Liver (tissue), 10 donors: ENCODE measurements at places on chromosomes 2 and 18.
A peak's percentile ranks its signal among the peaks of the same experiment; 100 is the strongest.

- no peak for DNase-seq
Measured at GRCh38 chr2:151239624-151240023, 22.0 kb downstream of the RBM43 start.

DNA sequence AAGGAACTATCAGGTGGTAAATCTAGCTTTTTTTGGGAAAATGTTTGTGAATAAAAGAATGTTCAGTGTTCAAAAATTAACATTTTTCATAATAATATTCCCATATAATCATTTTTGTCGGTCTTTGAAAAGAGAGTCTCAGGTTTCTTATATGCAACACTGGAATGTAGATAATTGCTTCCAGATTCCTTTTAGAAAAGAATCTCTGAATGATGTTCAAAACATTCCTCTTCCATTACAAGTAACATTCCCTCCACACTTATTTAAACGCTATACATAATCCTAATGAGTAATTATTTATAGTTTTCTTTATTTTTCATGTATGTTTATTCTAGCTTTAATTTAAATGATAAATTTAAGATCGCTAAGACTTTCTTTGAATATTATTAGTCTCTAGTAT, 7.0 kb downstream of the ZSWIM2 start:
- DNase-seq, result no peak

- peak; percentile 64 for DNase-seq
Measured at GRCh38 chr2:240250985-240251847, 110.8 kb upstream of the OTOS start.

GRCh38 chr2:116924509-116924908, 890.0 kb upstream of the DDX18 start:
- no peak for DNase-seq

GRCh38 chr2:121519153-121519552, 11.5 kb upstream of the RNU4ATAC start:
- DNase-seq, result no peak

GRCh38 chr2:224333726-224334482, 68.0 kb downstream of the FAM124B start:
- no peak for DNase-seq

GRCh38 chr2:39625193-39625926, 40.4 kb upstream of the TMEM178A start:
- no peak for DNase-seq

DNA sequence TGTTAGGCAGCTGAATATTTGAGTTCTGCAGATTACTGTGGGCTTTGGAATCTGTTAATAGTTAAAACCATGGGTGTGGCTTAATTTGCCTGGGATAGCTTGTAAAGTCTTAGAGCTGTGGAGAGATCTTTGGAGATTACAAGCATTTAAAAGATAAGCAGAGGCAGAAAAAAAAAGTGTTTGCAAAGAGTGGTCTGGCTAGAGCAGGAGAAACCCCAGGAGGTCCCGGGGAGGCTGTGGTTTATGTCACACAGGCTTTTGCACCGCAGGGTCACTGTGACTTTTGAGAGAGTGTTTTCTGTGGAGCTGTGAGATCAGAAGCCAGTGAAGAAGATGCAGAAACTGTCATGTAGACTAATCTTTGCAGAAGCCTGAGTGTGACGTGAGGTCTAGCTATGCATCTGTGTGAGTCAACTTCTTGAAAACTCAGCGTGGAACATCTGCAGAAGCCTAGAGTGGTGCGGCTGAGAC, 49.0 kb downstream of the SETBP1 start:
- no peak for DNase-seq

DNA sequence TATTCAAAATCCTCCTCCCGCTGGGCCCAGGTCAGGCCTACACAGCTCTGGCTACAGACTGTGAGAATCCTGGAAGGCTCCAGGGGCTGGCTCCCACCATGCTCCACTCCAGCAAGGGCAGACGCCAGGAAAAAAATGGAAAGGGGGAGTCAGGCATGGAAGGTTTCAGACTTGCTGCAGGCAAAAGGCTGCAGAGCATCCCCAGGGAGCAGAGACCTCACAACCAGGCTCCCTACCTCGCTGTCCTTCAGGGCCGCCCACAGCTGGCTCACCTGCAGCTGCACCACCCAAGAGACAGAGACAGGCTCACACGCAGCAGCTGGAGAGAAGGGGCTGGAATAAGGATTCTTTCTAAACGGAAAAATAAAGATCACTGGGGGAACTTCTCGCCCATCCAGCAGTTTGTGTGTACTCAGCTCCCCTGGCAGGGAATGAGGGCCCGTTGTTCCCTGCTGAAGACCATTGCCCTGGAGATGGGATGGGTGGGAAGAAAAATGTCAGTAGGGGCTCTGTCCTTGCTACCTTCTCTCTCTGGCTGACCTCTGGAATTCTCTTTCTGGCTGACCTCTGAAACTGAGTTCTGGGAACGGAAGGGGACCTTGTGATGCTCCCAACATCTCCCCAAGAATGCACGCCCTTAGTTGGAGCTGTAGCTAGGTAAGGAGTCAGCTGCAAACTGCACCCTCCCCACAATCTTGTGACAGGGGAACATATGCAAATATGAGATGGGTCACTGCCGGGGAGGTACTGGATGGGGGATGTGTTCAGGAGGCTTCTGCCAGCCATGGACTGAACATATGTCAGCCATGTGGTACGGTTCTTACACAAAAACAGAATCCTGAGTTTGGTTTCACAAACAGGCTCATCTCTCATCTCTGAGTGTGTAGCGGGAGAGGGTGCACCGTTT, 34.5 kb downstream of the BCL2 start:
- DNase-seq, result no peak

DNA sequence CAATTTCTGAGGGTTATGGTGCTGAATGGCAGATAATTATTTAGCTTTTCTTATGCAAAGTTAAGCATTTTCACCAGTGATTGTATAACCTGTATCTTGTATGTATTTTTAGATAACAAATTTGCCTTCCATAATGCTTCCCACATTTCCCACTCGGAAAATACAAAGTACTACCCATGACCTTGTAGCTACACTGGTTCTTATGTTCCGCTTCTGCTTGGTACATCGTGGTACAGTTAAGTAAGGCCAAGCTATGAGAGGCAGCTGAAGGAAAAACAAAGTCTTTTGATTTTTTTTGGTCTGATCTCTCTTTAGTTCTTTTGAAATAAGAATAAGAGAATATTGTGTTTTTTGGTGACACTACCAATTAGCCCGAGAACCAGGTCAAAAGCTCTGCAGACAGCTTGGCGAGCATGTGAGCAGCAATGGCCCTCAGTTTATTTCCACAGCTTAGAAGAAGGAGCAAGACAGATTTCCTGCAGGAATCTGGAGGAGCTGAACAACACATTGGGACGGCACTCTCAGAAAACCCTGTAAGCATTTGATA, 26.8 kb downstream of the SH3YL1 start:
- DNase-seq, result no peak

- no peak for DNase-seq
Measured at GRCh38 chr2:211833582-211834279, 704.9 kb downstream of the ERBB4 start.

DNA sequence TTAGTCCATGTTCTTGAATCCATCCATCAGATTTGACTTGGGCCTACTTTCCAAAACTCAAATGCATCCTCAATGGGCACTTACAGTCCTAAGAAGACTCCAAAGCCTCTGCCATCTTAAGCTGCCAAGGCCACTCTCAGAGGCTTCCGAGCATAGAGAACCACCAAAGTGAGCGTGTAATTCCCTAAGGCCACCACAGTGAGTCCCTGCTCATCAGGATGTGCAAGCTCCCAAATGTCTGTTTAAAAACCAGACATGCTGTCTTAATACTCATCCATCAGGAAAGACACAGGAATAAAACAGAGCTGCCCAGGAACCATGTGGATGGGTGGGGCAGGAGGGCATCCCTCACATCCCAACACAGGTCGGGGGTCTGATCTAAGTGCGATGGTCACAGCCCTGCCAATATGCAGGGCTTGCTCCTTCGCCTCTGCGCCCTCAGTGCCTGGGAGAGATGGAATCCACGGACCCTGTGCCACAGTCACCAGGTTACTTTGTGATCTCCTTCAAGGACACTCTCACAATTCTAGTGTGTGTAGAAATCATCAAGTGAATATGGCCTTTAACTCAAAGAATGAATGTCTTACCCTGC, 80.4 kb downstream of the POLR1A start:
- no peak for DNase-seq

GRCh38 chr2:36433311-36434217, 78.0 kb downstream of the CRIM1 start:
- no peak for DNase-seq

DNA sequence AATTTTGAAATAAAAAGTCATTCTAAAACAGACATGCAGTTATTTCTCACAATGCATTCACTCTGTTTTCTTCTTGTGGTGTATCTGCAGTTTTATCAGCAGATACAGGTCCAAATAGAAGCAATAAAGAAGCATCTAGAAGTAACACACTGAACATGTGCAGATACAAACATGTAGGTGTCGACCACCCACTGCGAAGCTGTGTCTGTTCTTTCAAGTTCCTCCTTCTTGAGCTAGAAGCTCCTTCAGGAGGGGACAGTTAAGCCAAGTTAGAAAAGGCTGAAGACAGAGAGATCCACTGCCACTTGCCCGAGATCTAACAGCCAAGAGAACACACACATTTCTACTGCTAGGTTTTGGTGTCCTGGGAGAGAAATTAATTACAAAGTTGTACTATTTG, 30.1 kb downstream of the WDFY1 start:
- no peak for DNase-seq

DNA sequence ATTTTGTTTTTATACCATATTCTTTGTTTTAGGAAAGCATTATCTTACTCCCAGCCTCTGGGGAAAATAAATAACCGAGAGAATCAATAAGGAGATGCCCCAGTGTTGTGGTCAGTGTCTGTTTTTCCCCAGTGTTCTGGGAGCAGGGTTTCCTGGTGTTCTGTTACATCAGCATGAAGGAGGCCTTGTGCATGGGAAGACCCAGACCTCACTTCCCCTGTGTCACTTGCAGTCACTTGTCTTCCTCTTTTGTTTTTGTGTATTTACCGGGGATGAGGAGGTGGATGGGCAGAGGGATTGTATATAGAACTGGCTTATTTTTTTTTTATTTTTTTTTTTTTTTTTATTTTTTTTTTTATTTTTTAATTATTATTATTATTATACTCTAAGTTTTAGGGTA, 45.0 kb upstream of the MGAT5 start:
- no peak for DNase-seq

GRCh38 chr2:233074106-233074505, 14.0 kb downstream of the INPP5D start:
- no peak for DNase-seq

DNA sequence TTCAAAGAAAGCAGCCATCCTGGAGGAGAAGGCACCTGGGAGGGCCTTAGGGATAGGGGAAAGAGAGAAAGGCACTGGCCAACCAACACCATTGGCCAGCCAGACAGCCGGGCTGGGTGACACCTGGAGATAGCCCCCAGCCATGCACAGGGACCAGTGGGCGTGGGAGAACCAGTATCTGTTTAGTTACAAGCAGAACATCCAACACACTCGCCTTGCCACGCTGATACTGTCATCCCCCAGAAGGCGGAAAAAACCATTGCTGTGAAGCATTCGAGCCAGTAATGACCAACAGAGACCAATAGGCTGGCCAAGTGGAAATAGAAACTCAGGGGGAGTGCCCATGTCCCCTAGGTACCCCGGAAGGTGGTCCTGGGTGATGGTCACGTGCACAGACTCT, 15.5 kb downstream of the ASPRV1 start:
- no peak for DNase-seq

DNA sequence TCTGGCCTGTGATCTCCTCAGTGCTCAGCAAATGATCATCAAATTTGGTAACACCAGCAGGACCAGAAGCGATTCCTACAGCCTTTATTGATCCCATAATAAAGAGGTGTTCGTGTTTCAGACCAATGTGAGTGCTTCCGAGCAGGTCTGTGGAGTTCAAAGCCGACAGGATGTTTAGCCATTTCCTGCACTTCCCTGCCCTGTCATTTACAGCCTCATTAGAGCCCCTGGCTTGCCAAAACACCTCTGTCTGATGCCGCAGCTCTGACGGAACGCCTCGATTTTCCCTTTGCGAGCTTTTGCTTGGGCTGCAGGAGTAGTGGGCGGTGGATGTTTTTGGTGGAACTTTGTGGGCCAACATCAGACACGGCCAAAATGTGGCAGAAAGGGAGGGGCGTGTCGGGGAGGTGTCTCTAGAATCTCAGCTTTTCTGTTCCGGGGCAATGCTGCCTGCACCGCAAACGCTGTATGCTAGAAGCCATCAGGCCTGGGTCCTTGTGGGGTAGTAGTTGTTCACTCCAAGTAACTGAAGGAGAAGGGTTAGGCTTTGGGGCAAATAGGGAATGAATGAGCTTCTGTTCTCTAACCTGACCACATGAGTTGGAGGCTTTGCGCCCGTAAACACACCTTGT, 26.1 kb upstream of the INHBB start:
- no peak for DNase-seq

- no peak for DNase-seq
Measured at GRCh38 chr18:50458796-50459195, 84.0 kb downstream of the SKA1 start.

DNA sequence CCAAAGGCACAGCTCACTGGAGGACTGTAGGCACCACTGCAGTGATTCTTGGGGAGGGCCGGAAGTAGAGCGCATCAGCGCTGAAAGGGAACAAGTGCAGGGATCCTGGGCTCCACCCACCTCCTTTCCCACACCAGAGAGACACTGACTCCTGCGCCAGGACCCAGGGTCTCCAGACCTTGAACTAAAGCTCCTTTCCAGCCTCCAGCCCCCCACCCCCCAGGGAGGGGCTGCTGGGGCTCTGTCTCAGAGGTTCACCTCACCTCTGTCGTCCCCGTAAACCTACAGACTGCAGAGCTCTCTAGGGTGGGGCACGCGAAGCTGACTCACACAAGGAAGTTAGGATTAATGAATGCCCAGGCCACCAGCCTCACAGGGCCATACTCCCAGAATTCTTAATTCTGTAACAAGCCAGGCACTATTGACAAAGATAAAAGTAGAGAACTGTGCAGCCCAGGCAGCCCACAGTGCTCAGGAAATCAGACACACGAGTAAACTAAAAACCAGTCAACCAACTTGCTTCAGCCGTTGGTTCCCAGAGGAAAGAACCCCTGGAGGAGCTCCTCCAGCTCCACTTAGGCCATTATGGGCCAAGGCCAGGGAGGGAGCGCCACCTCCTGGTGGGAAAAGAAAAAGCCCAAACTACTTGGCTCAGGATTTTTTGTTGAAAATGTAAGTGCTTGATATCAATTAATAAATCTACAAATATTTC, 45.1 kb upstream of the ACAA2 start:
- peak; percentile 73 for DNase-seq

- no peak for DNase-seq
Measured at GRCh38 chr2:3433776-3434400, 54.4 kb downstream of the TRAPPC12 start.

GRCh38 chr18:54671291-54671881, 80.3 kb downstream of the DYNAP start:
- no peak for DNase-seq

- peak; percentile 32 for DNase-seq
Measured at GRCh38 chr2:10487081-10487740, 39.1 kb upstream of the ODC1 start.

- DNase-seq, result no peak
Measured at GRCh38 chr2:12421046-12421445, 295.7 kb upstream of the TRIB2 start.

GRCh38 chr2:100104718-100105677, 37.4 kb downstream of the AFF3 start:
- no peak for DNase-seq

- DNase-seq, result no peak
Measured at GRCh38 chr2:223051693-223052289, at the start of gene KCNE4. KCNE4 (plus strand) TSS chr2:223052190; CDS start chr2:223052831, 641 bp downstream.
